ENCODE measurements at places on chromosomes 16 and 17.

- DNase-seq, result no peak
Observed at GRCh38 chr17:4548721-4549531, 6.3 kb downstream of the MYBBP1A start.

GRCh38 chr16:53429221-53429943 is 4.9 kb upstream of the RBL2 start:
- no peak for DNase-seq

- no peak for DNase-seq
Observed at GRCh38 chr17:65457183-65457582, 104.3 kb downstream of the AXIN2 start.

- peak; percentile 20 for DNase-seq
Observed at GRCh38 chr16:87653234-87653633, 50.9 kb downstream of the JPH3 start.

- DNase-seq, result no peak
Observed at GRCh38 chr17:27442702-27443101, 13.5 kb upstream of the KSR1 start.

GRCh38 chr17:69729944-69730343 is 315.4 kb downstream of the MAP2K6 start:
- DNase-seq, result peak; percentile 7

DNA sequence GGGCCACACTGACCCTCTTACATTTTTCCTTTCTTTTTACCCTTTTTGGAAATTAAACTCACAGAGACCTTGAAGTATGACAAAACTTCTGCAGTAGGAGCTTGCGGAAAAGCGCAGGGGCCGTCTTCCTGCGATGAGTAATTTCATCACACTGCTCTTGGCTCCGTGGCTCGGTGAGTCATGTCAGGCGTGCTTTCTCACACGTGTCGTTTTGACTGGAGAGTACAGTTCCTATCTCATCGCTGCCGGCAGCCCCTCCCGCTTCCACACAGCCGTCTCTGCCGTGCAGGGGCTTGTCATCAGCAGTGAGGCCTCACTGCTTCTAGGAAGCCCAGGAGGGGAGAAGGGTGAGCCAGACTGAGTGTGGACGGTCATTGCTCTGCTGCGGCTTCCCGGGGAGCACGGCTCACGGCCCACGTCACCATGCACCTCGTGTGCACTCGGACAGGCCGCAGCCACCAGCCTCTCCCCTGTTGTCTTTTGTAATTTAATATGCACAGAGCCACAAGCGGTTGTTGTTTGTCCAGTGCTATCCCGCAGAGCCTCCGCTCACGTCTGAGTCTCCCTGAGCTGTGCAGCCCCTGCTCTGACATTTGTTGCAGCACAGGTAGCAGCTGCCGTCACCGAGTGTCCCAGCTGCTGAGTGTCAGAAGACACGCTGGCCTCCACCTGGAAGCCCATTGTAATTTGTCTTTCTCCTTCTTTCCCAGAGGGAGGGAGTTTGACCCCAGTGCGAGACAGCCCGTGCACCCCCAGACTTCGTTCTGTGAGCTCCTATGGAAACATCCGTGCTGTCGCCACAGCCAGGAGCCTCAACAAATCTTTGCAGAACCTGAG is 99.4 kb upstream of the CHMP6 start:
- DNase-seq, result peak; percentile 99

DNA sequence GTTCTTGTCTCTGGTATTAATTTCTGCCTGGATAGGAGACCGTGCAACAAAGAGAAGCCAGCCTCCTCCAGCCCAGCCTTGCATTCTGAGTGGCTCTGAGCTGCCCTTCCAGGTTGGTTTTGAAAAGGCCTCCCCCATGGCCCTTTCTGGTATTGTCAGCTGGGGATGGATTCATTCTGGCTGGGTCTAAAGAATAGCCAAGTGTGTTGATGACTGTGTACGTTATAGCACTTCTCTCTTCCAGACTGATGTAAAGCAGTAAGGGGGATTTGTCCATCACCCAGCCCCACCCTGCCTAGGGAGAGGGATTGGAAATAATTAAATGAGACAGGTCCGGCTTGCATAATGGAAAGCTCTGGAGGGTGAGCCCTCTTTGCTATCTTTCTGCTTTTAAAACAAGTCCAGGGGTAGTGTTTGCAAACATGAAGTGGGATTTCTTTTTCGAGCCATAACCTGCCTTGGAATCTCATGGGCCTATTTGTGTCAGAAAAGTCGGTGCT is 146.4 kb downstream of the MSI2 start:
- no peak for DNase-seq

- peak; percentile 39 for DNase-seq
Observed at GRCh38 chr17:70172923-70173322, 3.6 kb downstream of the KCNJ2 start.

DNA sequence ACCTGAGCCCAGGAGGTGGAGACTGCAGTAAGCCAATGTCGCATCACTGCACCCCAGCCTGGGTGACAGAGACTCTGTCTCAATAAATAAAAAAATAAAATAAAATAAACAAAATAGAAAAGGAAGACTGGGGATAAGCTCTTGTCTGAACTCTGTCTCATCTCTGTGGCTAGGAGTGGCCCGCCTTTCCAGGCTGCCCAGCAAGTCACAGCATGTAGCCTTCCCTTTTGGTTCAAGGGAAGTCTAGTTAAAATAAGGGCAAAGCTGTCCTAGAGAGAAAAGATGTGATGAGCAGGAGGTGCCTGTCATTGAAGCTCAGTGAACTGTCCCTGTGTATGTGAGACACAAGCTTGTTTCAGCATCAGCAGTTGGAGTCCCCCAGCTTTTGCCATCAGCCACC is 2.7 kb upstream of the GFAP start:
- DNase-seq, result no peak

DNA sequence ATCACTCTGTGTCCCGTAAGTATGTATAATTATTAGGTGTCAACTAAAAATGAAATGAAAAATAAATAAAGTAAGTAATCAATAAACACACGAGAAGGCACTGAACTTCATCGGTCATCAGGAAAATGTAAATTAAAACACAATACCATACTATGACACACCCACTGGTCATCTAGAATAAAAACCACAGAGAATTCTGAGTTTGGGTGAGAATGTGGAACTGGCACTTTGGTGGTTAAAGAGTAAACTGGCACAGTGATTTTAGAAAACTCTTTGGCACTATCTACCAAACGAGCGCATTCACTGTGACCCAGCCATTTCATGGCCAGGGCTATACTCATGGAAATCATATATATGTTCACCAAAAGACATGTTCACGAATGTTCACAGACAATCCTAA is 98.2 kb downstream of the HS3ST3A1 start:
- DNase-seq, result no peak

GRCh38 chr17:40095944-40096791 is 4.2 kb downstream of the NR1D1 start:
- DNase-seq, result peak; percentile 52

- DNase-seq, result no peak
Observed at GRCh38 chr16:89476379-89476778, 14.0 kb downstream of the ANKRD11 start.

DNA sequence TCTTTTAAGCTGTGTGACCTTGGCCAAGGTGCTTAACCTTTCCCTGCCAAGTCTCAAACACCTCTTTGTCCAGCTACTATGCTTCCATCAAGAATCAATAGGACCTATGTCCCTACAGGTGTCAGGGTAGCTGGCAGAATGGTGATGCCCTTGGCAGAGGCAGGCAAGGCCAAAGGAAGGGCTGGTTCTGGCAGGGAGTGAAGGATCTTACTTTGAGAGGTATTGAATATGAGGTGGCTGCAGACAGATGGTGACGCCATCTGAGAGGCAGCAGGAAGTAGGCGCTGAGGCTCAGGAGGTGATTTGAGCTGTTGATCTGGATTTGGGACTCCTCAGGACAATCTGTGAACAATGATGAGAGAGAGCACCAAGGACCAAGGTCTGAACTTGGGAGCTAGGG is 12.5 kb downstream of the ABCC3 start:
- DNase-seq, result no peak

- DNase-seq, result no peak
Observed at GRCh38 chr17:17669580-17670235, 11.6 kb upstream of the RAI1 start.

DNA sequence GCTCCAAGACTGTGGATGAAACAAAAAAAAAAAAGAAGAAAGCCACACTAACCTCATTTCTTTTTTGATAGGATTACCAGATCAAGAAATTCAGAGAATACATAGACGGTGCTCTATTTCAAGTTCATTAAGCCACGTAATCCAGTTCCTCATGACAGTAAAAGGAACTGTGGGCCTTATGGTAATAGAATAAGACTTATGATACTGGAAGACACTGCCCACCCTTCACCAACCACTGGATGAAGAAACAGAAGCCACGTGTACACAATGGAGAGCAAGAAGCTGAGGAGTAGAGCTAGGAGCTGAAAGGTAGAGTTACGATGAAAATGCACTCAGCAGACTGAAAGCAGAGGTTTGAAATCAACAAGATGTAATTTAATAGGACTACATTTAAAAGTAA is 11.2 kb downstream of the NCBP3 start:
- DNase-seq, result no peak

DNA sequence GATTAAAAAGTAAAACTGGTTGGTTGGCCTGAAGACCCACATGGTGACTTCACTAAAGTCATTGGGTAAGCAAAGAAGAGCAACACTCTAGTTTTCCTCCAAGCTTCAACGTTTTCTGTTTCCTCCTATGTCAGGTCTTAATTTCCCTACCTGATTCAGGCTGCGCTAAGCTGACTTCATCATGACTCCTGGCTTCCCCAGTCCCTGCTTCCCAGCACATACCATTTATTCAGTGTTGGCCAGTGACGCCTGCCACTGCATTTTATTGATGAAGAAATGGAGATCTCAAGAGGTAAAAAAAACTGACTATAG is 645.3 kb downstream of the WWOX start:
- no peak for DNase-seq

DNA sequence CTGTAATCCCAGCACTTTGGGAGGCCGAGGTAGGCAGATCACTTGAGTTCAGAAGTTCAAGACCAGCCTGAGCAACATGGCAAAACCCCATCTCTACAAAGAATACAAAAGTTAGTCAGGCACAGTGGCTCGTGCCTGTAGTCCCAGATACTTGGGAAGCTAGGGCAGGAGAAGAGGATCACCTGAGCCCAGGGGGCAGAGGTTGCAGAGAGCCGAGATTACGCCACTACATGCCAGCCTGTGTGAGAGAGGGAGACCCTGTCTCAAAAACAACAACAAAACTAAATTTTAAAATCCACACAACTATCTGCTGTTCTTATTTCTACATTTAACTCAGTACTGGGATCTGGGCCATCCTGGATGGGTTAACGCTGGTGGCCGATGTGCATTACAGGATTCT is 41.2 kb upstream of the ARL6IP1 start:
- no peak for DNase-seq

DNA sequence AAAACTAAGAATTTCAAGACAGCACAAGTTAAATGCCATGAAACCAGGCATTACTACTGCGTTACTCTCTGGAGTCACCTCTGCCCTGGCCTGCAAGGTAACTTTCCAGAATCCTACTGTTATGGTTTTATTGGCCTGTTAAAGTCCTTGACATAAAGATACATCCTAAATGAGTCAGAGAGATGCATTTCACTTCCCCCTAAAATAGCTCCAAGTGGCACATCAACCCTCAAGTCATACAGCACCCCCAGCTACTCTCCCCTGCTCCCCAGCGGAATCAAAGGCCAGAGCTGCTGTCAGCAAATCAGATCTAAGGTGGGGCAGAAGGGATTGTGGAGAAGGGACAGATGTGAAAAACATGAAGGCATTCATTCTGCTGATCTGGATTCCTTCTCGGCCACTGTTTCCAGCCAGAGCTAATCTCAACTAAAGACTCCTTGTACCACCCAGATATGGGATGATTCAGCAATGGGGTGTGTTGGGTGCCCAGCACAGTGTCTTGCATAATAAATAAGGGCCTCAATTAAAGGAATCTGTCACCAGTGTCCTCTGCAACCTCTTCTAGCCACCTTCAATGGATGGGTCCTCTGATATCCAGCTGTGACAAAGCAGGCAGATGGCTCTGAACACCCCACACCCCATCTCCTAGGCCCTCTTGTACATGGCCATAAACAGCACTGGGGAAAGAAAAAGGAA is 8.5 kb upstream of the CCL1 start:
- no peak for DNase-seq

- peak; percentile 86 for DNase-seq
Observed at GRCh38 chr16:89319886-89320781, 102.6 kb downstream of the ZNF778 start.

GRCh38 chr16:59238246-59238645 is 504.1 kb upstream of the GOT2 start:
- DNase-seq, result no peak

DNA sequence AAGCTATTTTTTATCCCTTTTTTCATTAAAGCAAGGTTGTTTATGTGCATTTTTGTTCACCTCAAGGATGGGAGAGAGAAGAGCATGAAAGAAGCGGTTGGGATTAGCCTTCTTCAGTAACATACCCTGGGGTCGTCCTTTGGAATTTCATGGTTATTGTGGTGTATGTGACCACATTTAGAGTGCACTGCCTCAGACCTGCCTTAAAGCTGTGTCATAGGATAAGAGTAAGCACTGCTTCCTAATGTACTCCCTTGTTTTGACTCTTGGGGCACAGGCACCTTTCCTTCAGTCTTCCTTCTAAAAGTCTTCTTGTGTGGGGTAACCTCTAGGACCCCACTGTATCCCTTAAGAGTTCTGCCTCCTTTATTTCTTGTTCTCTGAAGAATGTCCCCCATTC is 28.9 kb downstream of the TNRC6A start:
- DNase-seq, result no peak

DNA sequence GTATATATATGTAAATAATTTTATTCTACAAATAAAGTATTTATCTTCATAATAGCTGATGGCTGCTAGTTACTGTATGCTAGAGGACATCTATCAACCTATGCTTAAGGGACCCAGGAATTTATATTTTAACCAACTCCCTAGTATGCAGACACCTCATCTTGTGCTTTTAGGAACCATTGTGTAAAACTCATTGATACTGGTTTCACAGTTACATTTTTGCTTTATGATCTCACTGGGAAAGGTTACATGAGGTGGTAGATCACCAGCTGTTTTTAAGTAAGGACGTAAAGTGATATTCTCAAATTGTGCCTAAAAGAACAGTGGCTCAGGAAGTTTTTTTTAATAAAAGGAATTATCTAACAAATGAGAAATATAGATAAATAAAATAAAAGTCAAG is 56.4 kb downstream of the VMP1 start:
- peak; percentile 67 for DNase-seq

DNA sequence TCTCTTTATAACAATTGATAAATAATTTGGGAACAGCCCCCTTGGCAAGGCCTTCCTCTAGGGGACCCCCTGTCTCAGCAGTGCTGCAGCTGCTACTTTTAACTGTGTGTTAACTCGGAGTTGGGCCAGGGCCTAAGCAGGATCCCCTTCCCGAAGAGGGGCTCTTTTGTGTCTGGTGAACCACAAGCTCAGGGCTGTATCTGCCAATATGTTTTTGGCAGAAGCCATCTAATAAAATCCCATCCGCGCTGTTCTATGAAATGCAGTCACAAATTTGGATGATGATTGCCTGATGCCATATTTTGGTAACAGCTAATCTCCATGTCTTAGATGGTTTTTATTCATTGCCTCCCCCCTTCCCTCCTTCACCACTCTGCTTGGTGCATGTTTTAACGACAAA is 267.7 kb downstream of the FTO start:
- no peak for DNase-seq

Data from dermis blood vessel endothelial cell (primary cell).